ENCODE measurements at places on chromosomes 5 and 9. TPM values are rescaled to one million over a fixed set of nuclear protein-coding genes. Genes with fewer than 3 reads are reported as not detected.

Gene MCC
- total RNA-seq: 4.3 TPM

DNA sequence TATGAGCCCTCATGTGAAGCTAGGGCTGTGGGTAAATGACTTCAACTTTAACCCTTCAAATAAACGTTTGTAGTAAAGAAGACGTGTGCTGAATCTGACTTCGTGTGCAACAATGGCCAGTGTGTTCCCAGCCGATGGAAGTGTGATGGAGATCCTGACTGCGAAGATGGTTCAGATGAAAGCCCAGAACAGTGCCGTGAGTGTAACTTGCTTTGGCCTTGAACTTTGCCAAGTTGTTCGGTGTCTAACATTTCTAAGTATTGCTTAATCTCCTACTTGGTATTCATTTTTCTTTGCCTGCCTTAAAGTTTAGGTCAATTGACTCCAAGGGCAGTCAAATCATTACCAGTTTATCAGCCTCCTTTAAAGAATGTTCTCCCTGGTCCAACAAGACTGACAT is 18.2 kb downstream of the VLDLR start:
- no peak for ATAC-seq

Gene WNK2
- total RNA-seq: 0.39 TPM

DNA sequence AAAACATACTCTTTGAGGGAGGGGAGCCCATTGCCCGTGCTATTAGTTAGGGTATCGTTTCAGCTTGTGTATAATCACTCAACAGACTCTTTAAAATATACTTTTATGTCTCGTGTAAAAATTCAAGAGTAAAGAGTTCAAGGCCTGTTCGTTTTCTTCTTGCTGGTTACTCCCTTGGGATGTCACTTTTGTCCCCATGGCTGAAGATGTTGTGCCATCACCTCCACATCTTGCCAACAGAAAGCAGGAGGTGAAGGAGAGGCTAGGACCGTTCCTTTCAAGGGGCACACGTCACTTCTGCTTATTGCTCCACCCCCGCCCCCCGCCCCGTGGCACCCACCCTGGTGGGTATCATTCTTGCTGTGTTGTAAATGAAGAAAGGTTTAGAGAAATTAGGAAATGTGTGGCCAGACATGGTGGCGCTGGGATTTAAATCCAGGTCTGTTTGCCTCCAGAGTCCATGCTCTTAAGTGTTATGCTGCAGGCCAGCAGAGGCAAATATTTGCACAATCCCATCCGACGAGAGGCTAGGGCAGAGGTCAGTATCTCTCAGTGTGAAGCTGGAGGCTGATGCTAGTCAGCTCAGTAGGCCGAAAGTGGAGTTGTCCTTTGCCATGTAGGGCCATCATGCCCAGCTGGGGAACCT is 3.0 kb downstream of the MLANA start:
- ATAC-seq: no peak

Gene LCN15
- not detected for total RNA-seq

- ATAC-seq: no peak
Observed at GRCh38 chr5:32031089-32031488, 143.0 kb downstream of the GOLPH3 start.

Gene KIF20A
- 73.0 TPM for total RNA-seq

GRCh38 chr5:149224282-149224681 is 47.4 kb upstream of the AFAP1L1 start:
- ATAC-seq: no peak

Gene KIF4B
- 0.32 TPM for total RNA-seq

DNA sequence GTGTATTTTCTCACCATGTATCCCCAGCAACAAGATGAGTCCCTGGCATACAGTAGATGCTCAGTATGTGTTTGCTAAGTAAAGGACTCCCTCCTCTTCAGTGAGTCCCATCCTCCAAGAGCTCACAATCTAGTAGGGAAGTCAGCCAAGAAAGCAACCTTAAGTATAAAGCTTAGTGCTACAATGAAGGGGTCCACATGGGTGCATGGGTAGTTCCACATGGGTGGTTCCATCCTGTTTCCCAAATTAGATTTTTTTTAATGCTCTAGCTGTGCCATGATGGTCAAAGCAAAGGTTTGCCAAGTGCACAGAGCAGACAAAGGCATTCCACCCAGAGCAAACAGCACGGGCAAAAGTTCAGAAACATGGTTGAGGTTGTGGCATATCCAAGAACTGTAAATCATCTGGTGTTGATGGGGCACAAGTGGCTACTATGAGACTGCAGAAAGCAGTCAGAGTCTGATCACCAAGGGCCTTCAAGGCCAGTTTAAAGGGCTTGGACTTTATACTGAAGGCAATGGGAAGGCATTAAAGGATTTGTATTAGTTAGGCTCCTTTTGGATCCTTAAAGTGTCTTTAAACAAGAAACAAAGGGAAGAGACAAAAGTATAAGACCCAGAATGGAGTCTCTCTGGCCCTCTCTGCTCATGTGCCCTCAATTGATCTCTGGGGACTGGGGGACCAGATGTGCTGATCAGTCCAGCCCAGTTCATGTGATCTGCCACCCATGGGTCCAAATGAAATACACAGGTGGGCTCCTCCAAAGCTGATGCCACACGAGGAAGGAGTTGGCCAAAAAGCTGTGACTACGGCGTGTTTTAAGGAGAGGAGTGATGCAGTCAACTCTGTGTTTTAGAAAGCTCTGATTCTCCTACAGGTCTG is 9.0 kb upstream of the CPLX2 start:
- ATAC-seq: no peak

GRCh38 chr5:128341056-128341455 is 197.0 kb downstream of the FBN2 start:
- no peak for ATAC-seq

GRCh38 chr5:143446535-143447226 is 43.2 kb upstream of the NR3C1 start:
- ATAC-seq: peak; percentile 79

GRCh38 chr9:35868933-35869332 is 1.3 kb downstream of the OR13J1 start:
- ATAC-seq: no peak

- ATAC-seq: no peak
Observed at GRCh38 chr5:96822686-96823459, 15.1 kb upstream of the ERAP1 start.

- no peak for ATAC-seq
Observed at GRCh38 chr5:107868650-107869409, 198.1 kb upstream of the EFNA5 start.

DNA sequence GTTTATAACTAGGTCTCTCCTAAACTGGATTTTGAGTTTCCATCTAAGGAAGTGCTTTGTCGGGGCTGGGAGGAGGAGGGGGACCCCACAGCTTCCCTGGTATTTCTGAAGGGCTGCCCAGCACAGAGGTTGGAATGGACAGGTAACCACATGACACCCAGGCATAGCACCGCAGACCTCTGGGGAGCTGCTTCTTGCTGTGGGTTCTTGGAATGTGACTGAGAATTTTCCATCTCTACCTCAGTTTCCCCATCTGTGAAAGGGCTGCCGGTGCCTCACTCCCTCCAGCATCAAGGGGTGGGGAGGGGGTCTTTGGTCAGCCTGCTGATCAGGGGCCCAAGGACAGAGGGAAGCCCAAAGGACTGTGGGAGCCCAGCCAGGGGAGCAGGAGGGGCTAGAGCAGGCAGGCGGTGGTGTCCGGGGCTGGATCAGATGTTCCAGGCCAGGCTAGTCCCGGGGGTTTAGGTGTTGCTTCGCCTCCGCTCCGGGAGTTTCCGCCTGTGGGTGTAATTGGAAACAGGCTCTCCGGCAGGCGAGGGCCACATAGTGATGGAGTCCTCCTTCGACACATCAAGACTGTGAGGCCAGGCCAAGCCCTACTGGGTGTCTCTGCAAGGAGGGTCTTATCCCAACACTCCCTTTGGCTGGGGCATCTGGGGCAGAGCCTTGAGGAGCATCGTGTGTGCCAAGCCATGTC is 3.3 kb downstream of the OLFML2A start:
- no peak for ATAC-seq

DNA sequence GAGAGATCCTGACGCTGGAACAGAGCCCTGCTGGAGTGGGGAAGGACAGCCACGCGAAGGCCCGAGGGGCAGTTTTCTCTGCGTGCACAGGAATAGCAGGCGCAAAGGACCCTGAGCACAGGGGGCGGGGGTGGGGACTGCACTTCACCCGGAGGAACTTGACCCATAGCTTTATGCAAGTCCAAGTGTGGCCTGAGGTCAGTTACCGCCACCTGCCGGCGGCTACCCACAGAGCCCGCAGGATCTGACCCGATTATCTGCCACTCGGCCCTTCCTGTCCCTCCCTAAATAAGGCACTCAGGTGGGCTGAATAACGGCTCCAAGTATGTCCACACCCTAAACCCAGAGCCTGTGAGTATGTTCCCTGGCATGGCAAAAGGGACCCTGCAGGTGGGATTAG is 65.4 kb upstream of the FCN1 start:
- no peak for ATAC-seq

DNA sequence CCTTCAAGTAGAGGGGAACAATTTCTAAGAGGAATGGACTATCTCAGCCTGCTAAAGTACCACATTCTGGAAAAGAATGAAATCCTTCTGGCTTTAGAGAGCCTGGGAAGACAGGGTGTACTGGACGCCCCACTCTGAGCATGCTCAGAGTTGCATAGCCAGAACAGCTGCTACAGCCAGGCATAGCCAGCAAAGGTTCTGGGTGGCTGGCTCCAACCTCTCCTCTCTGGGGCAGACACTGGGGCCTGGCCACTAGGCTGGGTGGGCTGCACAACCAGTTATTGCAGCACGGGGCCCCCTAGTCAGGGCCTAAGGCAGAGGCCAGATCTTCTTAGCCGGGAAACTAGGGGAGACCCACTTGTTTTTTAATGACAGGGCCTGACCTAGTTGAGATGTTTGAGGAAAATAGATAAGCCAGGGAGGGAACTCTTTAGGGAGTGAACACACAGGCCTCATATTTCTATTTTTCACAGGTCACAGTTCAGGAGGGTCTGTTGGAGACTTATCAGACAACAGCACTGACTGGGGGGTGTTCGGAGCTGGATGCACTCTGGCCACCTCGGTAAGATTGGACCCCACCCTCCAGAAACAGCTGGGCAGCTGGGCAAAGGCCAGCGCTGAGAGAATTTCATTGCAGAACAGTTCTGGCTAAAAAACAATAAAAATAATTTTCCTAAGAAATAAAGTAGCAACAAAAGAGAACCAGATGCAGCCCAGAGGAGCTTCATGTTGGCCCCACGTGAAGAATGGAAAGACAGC is 142.9 kb downstream of the LPAR1 start:
- no peak for ATAC-seq

Gene PCDHGA6
- 0.40 TPM for total RNA-seq

Gene PCDHGA5
- total RNA-seq: 0.11 TPM

Gene AJM1
- 12.9 TPM for total RNA-seq

DNA sequence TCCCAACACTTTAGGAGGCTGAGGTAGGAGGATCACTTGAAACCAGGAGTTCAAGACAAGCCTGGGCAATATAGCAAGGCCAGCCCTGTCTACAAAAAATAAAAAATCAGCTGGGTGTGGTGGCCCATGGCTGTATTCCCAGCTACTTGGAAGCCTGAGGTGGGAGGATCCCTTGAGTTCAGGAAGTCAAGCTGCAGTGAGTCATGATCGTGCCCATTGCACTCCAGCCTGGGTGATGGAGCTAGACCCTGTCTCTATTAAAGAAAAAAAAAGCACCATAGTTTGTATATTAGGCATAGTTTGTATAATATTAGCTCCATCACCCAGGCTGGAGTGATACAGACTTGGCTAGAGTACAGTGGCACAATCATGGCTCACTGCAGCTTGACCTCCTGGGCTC is 9.6 kb upstream of the NME5 start:
- no peak for ATAC-seq

- ATAC-seq: no peak
Observed at GRCh38 chr5:11619339-11620024, 284.8 kb downstream of the CTNND2 start.

Gene GDF9
- 0.26 TPM for total RNA-seq

DNA sequence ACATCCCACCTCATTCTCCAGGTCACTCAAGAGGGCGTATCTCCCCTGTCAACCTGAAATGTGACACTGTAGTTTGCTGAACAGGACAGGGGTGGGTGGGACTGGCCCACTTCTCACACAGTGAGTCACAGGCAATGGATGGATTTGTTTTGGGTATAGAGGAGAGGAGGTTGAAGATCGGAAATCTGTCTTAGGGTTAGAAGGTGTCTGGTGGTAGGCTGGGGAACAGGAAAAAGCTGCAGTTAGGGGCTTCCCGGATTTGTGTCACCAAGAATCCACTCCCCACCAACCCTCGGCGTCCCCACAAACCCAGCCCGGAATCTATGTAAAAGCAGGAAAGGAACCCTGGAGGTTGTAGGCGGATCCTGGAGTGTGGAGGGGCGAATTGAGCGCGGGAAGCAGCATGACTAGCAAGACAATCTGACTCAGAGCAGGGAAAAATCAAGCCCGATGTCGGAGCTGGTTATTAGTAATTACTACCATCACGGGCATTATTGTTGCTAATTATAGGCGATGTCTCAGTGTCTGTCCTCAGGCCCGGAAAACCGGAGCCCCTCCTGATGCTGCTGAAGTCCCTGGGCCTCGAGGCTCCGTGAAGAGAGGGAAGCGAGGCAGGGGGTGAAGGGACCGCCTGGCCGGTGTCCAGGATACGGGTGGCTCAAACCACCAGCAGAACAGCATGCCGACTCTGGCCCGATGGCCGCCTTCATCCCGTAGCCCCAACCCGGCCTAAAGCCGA is 1.7 kb upstream of the IRX1 start:
- ATAC-seq: no peak

DNA sequence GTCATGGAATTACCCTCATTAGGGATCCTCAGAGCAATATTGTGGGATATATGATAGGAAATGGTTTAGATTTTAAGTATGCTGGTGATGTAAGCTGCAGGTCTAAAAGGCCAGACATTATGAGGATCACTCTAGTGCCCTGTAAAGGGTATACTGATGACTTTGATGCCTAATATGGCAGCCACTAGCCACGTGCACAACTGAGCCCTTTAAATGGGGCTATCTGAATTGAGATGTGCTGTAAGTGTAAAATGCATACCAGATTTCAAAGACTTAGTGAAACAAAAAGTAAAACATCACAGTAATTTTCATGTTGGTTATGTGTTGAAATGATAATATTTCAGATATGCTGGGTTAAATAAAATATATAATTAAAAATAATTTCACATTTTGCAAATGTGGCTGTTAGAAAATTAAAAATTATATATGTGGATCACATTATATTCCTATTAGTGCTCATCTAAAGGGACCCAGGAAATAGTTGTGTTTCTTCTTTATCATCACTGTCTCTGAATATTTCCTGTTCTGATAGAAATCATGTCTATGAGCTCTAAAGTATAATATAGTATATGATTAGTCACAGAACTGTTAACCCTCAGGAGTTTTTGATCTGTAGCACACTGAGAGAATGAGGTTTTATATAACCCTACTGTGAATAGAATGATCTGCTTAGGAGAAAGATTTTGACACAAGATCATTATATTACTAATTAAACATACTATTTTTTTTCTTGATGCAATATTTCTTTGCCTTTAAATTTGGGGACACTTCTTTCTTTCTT is 50.1 kb downstream of the OSTF1 start:
- peak; percentile 61 for ATAC-seq

Data from activated T-helper 17 cell treated with anti-CD3 and anti-CD28 coated beads, Interleukin-2, amount 50 U/mL, for 72 hours (primary cell).